Globus pallidus (tissue), 1 donor: ENCODE measurements at places on chromosomes 12 and 14.

DNA sequence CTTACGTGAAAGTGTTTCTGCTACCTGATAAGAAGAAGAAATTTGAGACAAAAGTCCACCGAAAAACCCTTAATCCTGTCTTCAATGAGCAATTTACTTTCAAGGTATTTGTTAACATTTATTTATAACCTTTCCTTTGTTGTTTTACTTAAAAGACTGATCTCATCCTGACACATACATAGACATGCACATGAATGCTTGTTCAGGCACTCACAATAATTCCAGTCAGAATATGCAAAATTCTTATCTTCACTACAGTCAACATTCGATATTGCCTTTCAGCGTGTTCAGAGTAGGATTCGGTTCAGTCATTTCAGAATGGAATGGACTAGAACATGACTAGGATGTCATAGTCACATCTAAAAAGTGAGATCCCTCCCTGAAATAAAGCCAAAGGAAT lies 394.6 kb downstream of the PAWR start:
- DNase-seq, result no peak

DNA sequence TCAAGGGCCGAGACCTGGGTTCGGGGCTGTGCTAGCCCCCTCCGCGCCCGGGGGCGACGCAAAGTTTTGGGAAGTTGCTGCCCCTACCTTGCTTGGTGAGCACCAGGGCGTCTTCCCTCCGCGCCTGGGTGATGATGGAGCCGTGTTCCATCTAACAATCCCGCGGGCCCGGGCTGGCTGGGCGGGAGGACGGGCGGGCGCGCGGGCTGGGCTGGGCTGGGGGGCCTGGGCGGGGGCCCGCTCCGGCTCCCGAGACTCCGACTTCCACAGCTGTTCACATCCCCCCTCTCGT lies 298 bp downstream of the CTDSP2 start:
- DNase-seq, result no peak

GRCh38 chr12:28973491-28973890 lies 175.6 kb upstream of the FAR2 start:
- no peak for DNase-seq

DNA sequence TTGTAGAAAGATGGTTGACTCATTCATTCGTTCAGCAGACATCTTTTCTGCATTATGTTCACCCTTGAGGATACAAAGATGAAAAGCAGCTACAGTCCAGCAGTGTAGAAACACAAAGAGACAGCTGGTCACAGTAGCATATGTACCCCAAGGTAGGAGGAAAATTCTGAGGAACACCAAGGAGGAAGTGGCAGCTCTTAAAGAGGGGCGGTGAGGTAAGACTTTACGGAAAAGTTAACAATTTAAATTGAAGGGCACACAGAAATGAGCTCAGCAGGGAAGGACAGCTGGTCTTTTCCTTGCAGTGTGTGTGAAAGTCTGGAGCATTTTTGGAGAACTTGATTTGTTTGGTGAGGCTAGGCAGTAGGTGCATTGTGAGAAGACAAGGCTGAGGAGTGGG lies 3.5 kb downstream of the SLC35E3 start:
- DNase-seq, result no peak

DNA sequence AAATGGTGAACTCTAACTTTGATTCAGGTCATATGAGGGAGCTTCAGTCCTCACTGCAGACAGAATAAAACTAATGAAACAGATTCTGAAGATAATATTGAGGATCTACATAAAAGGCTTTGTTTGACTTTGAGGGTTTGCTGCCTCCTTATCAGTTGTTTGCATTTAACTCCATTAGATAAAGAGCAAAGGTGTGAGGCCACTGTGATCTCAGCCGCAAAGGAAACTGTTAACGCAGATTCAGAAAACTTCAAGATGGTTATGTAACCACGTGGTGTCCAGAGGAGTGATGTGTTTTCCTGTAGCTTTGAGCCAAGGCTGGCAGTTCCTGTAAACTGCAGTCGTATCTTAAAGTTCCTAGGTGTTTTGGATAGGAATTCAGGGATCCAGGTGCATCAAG lies 67.8 kb downstream of the METTL25 start:
- no peak for DNase-seq

- no peak for DNase-seq
Measured at GRCh38 chr12:67457778-67458665, 188.9 kb downstream of the CAND1 start.

- DNase-seq, result no peak
Measured at GRCh38 chr12:57152639-57153038, 5.2 kb upstream of the LRP1-AS start.

DNA sequence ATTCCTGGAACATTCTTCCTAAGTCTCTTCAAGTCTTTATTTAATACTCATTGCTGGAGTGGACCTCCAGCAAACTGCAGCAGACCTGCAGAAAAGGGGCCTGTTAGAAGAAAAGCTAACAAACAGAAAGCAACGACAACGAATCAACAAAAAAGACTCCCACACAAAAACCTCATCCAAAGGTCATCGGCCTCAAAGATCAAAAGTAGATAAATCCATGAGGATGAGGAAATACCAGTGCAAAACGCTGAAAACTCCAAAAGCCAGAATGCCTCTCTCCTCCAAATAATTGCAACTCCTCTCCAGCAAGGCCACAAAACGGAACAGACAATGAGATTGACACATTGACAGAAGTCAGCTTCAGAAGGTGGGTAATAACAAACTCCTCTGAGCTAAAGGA lies 472.2 kb downstream of the C12orf50 start:
- no peak for DNase-seq
